COR-L47 (cell line): ENCODE measurements at places on chromosomes 16 and 17.

- no peak for DNase-seq
Observed at GRCh38 chr16:74073456-74073855, 223.2 kb upstream of the PSMD7 start.

DNA sequence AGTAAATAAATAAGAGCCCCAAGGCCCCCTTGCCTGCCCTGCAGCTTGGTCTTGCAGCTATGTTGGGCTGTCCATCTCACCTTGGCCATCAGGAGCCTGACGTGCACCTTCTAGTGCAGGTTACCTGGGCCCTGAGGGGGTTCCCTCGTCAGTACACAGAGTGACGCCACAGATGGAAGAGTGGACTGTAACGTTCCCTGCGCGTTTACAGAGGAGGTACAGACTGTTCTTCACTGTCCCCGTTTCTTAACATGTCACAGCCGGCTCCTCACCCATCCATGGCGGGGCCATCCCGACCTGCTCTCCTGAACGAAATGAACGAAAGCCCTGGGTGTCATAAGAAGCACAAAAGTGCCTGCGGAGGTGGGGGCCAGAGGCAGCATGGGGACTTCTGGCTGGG, 15.9 kb upstream of the FASN start:
- no peak for DNase-seq

DNA sequence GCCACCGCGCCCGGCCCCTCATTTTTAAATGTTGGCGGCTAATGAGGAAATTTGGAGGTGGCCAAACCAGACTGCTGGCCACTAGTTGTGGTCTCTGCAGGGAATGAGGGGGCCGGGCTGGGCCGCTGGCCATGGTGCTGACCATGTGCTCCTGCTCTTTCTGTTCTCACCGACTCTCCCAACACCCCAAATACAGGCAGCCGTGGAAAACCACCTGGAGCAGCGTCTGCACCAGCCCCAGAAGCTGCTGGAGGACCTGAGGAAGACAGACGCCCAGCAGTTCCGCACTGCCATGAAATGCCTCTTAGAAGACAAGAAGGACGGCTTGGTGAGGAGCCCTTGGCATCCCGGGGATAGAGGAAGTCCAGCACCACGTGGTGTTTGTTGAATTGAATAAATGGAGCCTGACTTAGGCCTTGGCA, 21.3 kb downstream of the OTOA start:
- DNase-seq: no peak

- no peak for DNase-seq
Observed at GRCh38 chr16:19382084-19382801, 35.4 kb upstream of the TMC5 start.

GRCh38 chr16:55379876-55380390, 55.9 kb downstream of the IRX6 start:
- DNase-seq: no peak

GRCh38 chr17:69506489-69506888, 92.0 kb downstream of the MAP2K6 start:
- no peak for DNase-seq

DNA sequence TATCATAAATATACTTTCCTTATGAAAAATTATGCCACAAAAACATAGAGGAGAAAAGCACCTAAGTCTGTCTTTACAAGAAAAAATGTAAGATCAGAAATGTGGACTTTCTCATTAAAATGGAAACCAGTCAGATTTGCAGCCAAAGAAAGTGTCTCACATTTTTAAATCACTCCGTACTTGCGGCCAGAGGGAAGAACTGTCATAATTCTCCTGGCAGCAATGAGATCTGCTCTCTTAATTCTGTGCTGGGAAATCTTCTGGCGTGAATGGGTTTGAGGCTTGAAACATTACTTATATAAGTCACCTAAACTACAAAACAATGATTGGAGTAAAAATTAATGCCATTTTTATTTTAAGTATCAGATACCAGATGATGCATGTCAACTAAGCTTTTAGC, 10.7 kb downstream of the C16orf95 start:
- DNase-seq: no peak

GRCh38 chr16:52787709-52788108, 240.8 kb upstream of the TOX3 start:
- DNase-seq: no peak

DNA sequence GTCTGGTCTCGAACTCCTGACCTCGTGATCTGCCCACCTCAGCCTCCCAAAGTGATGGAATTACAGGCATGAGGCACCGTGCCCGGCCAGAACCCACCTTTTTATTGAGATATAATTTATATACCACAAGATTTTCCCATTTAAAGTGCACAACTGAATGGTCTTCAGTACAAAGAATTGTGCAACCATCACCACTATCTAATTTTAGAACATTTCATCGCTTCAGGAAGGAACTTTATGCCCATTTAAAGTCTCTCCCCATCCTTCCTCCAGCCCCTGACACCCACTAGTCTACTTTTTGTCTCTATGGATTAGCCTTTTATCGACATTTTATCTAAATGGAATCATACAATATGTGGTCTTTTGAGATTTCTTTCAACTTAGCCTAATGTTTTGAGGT, 25.4 kb upstream of the HELZ start:
- DNase-seq: no peak

- DNase-seq: peak; percentile 58
Observed at GRCh38 chr17:45852535-45853297, 8.0 kb downstream of the SPPL2C start.

GRCh38 chr17:13067629-13068303, 49.9 kb upstream of the ELAC2 start:
- no peak for DNase-seq

- no peak for DNase-seq
Observed at GRCh38 chr16:49127103-49127502, 154.5 kb downstream of the CBLN1 start.

- no peak for DNase-seq
Observed at GRCh38 chr17:5226940-5227878, 7.5 kb downstream of the SCIMP start.

DNA sequence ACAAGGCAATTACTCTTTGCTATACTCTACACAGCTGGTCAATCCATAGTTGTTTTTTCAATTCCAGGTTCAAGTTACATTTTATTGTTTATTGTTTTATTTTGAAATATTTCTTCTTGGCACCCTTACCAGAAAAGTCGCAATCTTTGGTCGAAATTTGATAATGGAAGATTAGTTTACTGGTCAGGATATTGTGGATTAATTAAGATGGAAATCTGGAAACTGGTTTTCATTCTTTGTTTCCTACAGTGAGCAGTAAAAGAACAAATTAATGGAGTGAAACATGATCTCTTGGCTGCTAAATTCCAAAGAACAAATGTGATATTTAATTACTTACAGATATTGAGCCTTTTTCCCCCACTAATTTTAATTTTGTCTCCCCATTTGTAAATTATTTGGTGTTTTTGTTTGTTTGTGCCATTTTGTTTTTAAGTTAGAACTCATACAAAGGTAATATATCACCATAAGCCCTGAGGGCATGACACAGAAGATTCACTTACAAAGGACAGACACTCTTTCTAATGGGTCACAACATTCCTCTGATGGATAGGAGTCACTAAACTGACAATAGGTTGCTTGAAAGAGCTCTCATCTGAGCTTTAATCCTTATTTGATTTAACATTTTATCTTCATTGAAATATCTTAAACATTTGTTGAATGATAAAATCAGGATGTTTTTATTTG, 700.2 kb downstream of the KCNJ2 start:
- DNase-seq: no peak

GRCh38 chr16:79845734-79846135, 245.2 kb upstream of the MAF start:
- DNase-seq: no peak

GRCh38 chr16:12091569-12092543, 115.3 kb downstream of the SNX29 start:
- no peak for DNase-seq

- DNase-seq: no peak
Observed at GRCh38 chr17:76248013-76248782, 7.9 kb upstream of the RNF157 start.

DNA sequence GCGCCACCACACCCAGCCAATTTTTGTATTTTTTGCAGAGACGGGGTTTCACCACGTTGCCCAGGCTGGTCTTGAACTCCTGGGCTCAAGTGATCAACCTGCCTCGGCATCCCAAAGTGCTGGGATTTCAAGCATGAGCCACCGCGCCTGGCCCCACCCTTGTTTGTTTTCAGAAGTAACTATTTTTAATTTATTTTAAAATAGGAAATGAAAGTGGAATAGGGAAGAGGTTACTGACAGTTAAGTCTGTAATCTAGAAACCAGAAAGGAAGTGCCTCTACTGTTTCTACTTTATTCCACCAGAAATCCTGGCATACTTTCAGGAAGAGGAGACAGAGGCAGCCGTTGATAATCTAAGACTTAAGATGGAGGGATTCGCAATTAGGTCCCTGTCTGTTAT, 225.6 kb downstream of the TANC2 start:
- DNase-seq: no peak

DNA sequence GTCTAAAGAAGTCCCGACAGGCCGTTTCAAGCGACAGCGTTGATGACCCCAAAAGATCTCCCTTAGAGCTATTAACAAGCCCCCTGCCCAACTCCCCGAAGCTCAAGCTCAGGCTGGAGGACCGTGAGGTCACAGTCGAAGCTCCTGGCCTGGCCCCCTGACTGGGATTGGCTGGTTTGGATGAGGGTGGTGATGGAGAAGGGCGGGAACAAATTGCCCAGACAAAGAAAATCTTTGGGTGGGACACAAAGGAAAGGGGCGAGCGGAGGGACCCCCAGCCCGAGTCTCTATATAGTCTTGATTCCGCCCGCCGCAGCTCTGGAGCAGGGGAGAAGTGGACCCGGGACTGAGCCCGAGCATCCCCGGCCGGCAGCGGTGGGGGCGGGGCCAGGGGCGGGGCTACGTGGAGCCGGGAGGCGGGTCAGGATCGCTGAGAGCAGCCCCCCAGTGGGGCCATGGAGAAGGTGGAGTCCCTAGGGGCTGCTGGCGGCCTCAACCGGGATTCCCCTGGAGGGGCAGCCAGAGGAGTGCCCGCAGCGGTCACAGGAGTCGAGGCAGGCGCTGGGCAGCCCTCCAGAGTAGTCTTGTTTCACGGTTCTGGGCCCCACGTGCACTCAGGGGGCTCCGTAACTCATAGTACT, 982 bp upstream of the NEURL4 start:
- peak; percentile 35 for DNase-seq

DNA sequence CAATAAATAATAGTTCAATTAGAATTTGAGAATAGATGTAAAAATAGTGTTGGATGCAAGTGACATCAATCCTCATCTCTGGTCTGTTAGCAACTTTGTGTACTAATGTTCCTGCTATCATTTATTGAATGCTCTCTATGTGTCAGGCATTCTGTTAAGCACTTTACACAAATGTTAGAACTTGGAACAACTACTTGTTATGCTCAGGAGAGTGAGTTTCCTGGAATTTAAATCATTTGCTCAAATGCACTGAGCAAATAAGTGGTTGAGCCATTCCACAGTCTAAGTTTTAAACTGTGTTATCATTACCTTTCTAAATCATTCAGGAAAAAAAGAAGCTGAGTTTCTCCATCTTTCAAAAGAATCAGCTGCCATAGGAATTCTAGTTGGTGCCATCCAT, 1327.3 kb upstream of the GOT2 start:
- DNase-seq: no peak

DNA sequence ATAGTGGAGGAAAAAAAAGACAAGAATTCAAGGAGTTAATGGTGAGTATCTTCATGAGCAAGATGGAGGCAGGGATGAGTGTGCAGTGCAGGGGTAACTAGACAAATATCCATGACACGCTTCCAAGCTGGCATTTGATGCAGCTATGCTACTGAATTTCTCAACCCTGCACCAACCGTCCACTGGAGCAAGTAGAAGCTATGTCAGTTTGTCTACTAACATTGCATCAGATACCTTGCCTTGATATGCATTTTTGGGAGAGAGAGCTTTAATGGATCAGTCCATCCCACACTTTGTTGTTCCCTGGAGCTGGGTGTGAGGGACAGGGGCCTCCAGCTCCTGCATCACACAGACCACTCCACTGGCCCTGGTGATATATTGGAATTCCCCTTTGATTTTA, 16.4 kb downstream of the CCL11 start:
- DNase-seq: no peak

DNA sequence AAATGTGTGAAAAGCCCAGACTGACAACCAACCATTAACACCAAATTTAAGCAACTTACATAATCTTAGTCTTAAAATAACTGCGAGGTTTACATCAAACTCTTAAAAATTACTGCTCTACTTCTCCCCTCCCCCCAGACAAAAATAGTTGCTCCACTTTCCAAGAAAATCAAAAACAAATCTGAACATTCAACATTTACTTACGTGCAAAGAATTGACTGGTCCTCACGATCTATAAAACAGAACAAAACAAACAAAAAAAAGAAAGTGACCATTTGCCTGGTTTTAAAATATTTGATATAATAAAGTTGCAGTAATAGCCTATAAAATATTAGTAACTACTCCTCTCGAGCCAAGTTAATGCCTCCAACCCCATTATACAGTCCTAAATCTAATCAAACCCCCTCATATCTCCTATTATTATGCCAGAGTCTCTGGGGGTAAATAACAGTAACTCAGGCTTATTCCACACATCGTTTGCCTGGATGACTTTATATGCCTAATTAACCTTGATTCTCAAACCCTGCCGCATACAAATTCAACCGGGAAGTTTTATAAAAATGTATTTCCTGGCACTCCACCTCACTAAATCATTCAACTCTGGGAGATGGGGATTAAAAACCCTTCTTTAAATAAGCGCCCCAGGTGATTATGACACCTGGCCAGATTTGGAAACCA, 41.5 kb downstream of the MYH10 start:
- no peak for DNase-seq

DNA sequence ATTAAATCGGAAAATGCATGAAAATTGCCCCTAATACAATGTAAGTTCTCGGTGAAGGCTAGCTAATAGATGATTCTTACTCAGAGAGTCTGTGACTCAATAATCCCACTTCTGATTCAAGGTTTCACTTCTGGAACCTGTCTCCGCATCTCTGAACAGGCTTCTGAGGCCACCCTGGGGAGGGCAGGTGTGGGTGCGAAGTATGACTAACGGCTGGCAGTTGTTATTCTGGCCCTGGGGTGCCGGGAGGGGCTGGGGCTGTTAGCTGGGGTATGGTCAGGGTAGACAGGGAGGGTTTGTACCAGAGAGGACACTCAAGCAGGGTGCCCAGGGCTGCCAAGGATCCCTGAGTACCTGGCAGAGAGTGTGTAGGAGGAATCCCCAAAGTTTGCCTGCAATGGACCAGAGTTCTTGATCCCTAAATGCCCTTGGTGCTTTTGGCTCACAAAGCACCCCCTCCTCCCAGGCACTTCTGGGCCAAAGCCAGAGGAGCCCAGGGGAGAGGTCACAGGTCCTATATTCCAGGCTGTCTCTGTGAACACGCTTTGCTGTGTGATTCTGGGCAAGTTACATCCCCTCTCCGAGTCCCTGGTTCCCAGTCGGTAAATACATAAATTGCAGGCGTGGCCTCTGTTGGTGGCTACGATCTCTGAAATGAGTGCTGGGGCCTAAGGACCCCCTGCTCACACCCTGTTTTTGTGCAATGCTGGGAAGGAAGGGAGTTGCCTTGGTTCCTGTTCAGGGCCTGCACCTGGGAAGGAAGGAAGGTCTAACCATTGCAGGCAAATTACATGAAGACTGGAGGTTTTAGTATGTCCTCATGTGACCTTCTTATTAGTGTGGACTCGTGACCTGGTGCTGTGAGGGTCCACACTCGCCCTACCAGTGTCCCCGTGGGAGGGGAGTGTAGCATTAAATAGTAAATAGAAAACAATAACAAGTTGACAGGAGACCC, 49.9 kb upstream of the CPNE2 start:
- DNase-seq: no peak

- no peak for DNase-seq
Observed at GRCh38 chr17:5121186-5121841, 5.5 kb downstream of the USP6 start.

GRCh38 chr17:41009301-41009760, 403 bp upstream of the KRTAP3-1 start:
- DNase-seq: no peak
